ENCODE measurements at places on chromosomes 13 and 19. TPM values are rescaled to one million over a fixed set of nuclear protein-coding genes. Genes with fewer than 3 reads are reported as not detected.

Gene ZNF229
- 3.4 TPM for polyA plus RNA-seq

Gene CLDN10
- 0.73 TPM for polyA plus RNA-seq

Gene GNG8
- not detected for polyA plus RNA-seq

Gene DIS3
- 15.0 TPM for polyA plus RNA-seq

Gene GPC5
- polyA plus RNA-seq, result 0.06 TPM

Gene SIGLEC12
- polyA plus RNA-seq, result 0.37 TPM

DNA sequence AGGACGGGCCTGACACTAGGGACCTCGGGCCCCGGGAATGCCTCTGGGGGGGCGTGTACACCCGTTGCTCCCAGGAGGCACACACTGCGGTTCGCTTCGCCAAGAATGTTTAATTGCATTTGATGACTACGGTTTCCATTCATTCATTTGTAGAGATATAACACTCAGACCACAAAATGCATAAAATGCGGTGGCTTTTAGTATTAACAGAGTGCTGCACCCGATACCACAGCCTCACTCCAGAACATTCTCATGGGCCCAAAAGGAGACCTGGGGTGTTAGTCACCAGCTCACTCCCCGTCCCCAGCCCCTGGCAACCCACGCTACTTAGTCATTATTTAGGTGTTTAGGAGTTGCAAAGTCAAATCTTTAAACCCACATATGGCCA, 21.8 kb downstream of the HCN2 start:
- no peak for DNase-seq

DNA sequence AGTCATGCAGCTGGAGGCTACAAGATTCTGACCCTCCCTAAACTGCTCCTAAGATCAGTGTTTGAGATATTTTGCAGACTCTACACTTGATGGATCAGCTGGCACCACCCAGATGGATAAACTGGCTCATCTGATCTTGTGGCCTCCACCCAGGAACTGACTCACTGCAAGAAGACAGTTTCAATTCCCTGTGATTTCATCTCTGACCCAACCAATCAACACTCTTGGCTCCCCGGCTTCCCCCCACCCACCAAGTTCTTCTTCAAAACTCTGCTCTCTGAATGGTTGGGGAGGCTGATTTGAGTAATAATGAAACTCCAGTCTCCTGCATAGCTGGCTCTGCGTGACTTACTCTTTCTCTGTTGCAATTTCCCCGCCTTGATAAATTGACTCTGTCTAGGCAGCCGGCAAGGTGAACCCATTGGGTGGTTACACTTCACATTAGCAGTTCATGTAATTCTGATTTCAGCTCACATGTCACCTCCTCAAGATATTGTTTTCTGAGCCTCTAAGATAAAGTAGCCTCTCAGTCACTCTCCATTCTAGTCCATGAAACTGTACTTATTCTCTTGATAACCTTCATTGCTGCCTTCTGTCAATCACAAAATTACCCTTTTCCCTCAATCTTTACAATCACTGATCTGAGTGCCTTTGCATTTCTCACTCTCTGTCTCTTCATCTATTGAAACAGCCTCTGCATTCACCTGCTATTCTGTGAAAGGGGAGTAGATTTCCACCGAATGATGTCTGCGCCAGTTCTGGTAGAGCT, 9.9 kb upstream of the FPR3 start:
- DNase-seq, result no peak

DNA sequence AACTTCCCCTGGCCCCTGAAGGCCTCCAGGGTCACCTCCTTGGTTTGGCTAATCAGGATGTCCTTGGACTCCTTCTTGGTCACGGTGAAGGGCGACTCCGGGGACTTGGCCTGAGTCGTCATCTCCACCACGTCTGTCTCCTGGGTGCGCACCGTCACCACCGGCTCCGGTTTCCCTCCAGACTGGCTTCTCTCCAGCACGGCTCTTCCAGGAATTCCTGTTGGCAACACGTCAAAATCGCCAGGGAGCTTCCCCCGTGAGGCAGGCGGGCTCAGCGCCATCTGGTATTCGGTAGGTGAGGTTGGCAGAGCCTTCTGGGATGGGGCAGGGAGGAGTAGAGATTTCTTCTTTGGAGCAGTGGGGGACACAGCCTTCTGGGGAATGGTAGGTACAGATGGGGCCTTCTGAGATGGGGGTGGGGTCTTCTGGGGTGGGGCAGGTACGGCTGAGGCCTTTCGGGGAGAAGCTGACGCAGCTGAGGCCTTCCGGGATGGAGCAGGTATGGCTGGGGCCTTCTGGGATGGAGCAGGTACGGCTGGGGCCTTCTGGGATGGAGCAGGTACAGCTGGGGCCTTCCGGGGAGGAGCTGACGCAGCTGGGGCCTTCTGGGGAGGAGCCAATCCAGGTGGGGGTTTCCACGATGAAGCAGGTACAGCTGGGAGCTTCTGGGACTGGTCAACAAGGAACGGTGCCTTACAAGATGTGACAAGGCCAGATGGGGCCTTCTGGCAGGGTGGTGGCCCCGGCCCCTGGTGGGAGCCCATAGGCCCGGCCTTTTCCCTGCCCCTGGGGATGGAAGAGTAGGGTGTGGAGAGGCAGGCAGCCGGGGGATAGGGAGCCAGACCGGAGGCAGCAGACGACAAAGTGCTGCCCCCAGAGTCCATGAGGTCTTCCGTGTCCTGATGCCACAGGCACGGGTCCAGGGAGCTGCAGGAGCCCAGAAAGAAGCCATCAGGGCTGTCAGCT, 3.8 kb downstream of the GARIN5B start:
- no peak for DNase-seq

- DNase-seq, result no peak
Observed at GRCh38 chr13:20227288-20227687, 4.8 kb downstream of the GJB6 start.

DNA sequence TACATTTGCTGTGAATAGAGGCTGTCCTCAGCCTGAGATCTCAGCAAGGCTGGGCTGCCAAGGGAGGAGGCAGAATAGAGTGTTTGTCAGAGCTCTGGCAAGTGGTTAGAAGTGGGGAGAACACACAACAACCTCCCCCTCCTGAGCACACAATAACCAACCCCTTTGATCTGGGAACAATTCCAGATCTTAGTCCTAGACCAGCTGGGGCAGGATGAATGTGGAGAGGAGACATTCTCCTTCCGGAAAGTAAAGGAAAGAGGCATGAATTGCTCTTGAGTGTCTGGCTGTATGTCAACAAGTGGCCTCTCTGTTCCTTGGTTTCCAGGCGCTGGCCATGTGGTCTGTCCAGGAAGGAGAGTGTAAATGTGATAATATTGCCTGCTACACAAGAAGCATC, 114.9 kb upstream of the TMTC4 start:
- no peak for DNase-seq

- no peak for DNase-seq
Observed at GRCh38 chr13:46698014-46698413, 98.9 kb downstream of the ESD start.

DNA sequence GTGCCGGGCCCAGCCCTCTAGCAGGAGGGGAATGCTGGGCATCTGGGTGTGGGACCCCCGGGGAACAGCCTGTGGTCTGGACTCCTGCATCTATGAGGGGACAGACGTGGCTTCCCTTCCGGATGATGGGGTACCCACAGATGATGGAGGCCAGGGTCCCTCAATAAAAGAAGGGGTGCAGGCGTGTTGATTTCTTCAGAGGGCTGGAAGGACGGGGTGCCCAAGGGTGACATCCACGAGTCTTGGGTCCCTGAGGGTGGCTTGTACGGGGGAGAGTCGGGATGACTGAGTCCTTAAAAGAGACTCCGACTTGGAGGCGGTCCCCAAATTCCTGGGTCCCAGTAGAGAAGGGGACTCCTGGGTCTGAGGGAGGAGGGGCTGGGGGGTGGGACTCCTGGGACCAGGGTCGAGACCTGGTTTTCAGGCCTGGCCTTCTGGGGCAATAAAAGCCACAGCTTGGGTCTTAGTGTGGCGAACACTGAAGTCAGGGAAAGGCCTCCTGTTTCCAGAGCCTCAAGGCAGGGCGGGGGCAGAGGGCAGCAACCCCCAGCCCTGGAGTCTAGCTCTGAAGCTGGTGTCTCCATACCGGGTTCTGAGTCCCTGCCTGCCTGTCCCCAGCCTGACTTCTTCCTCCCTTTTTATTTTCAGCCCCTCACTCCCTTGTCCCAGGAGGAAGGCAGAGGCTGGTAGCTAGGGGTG, 459 bp upstream of the GRIN2D start:
- no peak for DNase-seq

GRCh38 chr13:24625331-24625731, 54.9 kb upstream of the ATP12A start:
- DNase-seq, result no peak

- DNase-seq, result no peak
Observed at GRCh38 chr19:792306-792885, 4.9 kb upstream of the PTBP1 start.

DNA sequence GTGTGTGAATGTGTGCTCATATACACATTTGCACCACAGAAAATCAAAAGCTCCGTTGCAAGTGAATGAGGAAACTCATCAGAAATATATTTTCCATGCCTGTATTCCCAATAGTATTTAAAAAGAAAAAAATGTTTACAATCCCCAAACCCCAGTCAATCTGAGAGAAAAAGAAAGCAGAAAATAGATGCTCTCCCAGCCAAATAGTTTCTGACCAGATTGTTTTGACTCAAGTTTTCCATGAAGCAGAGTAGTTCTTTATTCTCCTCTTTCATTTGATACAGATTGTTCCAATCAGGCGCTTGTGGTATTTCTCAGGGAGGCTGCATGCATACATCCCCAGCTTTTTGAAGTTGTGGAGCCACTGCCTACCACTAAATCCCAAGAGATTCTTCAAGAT, 110.6 kb downstream of the STARD13 start:
- DNase-seq, result no peak

DNA sequence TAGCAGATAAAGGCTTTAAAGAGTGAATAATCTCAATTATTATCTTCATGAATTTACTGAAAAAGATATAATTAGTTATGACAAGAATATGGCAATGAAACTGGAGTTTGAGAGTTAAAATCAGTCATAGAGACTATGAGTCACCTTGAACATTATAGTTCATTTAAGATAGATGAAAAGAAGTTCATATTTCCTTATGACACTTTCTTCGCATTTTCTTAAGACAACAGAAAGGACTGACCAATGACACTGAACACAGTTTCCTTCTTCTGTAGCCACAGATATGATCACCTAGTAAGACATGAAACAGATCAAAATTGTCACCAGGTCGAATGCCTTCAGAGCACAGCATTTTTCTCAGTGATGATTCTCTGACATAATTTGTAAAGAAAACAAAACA, 202.1 kb downstream of the KLF12 start:
- no peak for DNase-seq

DNA sequence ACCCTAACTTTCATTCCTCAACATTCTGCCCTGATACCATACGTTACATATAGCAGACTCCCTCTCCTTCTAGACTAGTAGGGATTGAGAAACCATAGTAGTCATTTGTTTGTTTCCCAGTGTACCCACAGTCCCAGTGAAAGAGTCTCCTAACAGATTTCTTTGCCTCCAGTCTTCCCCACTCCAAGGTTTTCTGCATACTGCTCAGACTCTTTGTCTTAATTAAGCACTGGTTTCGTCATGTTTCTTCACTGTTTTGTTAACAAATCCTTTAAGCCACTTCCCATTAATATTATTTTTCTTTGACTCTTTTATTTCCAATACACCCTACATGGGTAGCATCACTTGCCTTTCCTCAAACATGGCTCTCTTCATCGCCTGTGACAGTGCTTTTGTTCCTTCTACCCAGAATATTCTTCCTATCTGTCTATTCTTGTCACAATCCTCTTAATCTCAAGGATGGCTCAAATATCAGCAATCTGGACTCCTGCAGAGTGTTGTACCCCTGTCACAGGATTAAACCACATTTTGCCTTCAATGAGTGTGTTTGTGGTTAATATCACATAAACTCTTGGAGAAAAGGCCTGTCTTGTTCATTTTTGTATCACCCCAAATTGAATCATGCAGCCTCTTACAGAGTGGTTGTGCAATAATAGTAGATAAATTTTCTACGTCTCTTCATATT, 92.7 kb upstream of the KLF12 start:
- DNase-seq, result no peak

GRCh38 chr19:36460046-36460445, 29.3 kb downstream of the ZNF566 start:
- DNase-seq, result no peak

DNA sequence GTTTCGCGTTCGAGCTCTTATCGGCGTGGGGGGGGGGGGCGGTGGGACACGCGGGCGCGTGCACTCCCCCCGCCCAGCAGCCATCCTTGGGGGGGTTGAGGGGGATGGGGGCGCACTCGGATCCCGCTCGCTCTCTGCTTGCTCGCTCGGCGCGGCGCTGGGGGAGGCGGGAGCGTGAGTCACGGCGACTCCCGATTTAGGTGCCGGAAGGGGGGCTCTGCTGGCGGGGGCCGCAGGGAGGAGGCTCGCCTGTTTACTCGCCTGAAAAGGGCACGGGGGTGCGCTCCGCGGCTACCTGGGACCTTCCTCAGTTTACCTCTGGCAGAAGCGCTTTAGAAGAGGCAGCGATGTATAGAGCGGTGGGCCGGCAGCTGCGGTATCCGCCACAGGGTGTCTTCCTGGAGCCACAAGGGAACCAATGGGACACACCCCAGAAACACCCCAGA, 1.1 kb upstream of the PDE4A start:
- DNase-seq, result no peak

DNA sequence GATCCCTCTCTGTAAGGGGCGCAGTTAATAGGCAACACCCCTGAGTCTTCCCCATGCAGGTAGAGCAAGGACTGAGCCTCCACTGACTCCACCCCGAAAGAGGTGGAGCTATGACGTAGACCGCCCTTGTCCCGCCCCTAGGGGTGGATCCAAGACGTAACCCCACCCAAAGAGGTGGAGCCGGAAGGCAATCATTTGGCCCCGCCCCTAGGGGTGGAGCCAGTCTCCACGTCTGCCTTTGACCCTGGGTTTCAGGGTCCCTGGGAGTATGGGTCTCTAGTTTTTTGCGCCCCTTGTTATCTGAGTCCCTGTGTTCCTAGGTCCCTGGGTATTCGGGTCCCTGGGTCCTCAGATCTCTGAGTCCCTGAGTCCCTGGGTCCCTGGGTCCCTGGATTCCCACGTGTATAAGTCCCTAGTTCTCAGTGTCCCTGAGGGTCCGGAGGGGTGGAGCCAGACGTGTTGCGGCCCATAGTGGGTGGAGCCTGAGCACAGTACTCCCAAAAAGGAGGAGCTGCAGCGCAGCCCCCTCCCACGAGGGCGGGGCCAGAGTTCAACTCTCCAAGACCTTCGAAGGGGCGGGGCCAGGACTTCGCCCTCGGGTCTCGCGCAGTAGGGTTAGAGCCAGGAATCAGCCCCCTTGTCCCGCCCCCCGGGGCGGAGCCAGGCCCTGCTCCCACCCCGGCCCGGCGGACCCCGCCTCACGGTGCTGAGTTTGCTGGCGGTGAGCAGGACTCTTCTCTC, 5.3 kb downstream of the DENND1C start:
- DNase-seq, result peak; percentile 8

GRCh38 chr19:31377736-31378135, 28.5 kb upstream of the TSHZ3 start:
- DNase-seq, result no peak
